ENCODE measurements at places on chromosomes 7 and 10. TPM values are rescaled to one million over a fixed set of nuclear protein-coding genes. Genes with fewer than 3 reads are reported as not detected.

DNA sequence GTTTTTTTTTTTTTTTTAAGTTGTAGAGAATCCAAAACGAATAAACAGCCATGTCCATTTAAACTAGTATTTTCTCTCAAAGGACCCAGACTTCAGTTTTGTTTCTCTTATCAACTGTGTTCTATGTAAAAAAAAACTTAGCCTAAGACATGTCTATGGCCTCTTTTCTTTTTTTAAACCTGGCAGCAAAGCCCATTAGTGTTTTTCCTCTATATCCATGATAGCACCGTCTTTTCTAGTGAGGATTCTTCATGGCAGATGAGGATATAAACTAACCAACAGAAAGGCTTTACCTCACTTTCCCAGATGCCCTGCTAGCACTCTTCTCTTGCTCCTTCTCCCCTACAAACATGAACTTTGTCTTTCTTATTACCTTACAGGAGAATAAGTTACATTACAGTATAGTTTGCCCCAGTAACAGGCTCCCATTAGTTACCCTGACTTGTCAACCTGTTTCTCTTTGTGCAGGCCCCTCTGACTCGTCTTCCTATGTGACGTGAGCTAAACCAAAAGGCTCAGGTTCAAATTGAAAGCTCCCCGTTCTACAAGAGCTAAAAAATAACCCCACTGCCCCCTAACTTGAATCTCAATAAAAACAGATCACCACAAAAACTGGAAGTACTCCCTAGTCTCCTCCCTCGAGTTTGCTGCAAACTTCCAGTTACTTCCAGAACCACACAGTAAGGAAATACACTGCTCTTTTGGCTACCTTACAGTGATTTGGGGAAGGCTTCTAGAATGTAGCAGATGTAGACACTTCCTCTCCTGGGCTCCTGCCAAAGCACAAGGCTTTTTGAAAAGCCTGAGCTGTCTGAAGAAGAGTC, 20.1 kb downstream of the P4HA1 start:
- DNase-seq: no peak
- H3K4me1 ChIP-seq: peaks cover 7% of the 10 kb centered on the region

DNA sequence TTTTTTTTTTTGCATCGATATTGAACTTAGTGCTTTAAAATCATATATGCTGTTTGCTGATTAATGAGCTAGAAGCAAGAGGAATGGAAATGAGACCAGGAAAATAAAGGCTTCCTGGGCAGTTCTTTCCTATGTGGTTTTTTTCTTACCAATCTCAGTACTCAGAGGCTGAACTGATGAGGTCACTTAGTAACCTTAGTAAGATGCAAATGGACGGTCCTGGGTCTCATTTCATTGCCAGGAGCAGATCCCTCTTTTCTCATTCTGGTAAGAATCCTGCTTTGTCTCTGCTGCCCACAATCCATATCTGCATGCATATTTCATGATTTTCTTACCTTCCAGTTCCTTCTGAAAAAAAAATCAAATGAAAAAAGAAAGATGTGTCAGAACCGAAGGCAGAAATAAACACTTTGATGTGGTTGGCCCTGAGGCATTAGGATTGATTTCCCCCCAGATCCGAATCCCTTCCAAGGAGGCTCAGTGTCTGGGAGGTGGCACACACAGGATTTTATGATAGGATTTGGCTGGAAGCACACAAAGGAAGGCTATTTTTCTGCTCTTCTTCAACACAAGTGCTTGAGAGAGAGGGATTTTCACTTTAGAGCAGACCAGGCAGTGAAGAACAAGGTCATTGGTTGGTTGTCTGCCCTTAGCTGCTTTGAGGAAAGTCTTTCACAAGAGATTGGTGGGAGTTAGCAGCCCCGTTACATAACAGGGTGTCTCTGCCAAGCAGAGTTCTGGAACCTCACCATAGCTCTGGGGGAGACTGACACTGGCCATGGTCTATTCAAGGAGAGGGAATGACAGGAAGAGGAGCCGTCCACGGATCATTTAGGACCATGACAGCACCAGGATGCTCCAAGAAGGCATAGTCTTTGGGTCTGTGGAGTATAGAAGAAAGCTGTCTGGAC, 150.0 kb downstream of the CAMK1D start:
- H3K27me3 ChIP-seq: no peaks in the 10 kb centered on the region
- H3K27ac ChIP-seq: no peak overlapping the region
- H3K4me1 ChIP-seq: peaks cover 34% of the 10 kb centered on the region
- H3K36me3 ChIP-seq: no peaks in the 10 kb centered on the region

- H3K4me3 ChIP-seq: no peak overlapping the region
- no peaks in the 10 kb centered on the region for H3K36me3 ChIP-seq
- no peak overlapping the region for H3K27ac ChIP-seq
- peaks cover 7% of the 10 kb centered on the region for H3K4me1 ChIP-seq
Measured at GRCh38 chr7:7699970-7700369, 18.4 kb downstream of the RPA3 start.

DNA sequence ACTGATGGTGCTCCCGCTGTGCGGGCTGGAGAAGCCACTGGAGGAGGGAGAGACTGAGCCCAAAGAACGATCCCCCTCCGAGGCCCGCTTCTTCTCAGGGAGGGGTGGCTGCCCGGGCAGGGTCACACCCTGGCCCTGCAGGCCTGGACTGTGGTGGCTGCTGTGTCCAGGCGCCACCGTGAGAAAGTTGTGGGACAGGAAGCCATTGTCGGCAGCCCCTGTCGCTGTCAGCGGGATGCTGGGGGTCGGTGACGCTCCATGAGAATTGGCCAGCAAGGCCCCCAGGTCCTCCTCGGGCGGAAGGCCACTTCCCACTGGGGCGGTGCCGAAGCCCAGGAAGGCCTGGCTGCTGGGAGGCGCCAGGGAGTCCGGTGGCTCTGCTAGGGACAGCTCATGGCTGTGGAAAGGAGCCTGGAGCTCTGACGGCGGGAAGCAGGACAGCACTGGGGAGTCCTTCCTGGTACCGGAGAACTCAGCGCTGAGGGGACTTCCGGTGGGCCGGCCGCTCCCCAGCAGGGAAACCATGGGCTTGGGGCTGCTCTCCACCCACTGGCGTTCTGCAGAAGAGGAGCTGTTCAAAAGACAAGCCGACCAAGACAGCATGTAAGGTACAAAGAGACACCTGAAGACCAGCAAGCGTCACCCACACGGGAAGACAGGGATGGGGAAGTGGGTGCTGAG, 278.8 kb downstream of the TNS3 start:
- DNase-seq: no peak
- H3K4me1 ChIP-seq: no peaks in the 10 kb centered on the region
- no peak overlapping the region for H3K27ac ChIP-seq
- H3K27me3 ChIP-seq: no peaks in the 10 kb centered on the region
- H3K36me3 ChIP-seq: peaks cover 74% of the 10 kb centered on the region

DNA sequence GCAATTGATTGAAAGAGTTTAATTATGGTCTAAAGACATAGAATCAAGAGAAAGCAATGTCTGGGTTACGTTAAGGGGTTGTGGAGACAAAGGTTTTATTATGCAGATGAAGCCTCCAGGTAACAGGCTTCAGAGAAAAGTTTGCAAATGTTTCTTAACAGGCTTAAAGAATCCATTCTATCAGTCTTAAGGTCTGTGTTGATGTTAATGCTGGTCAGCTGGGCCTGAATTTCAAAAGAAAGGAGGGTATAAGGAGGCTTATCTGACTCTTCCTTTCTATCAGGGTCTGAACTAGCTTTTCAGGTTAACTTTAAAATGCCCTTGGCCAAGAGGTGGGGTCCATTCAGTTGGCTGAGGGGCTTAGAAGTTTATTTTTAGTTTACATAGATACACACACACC, 1004.5 kb upstream of the C7orf33 start:
- DNase-seq: no peak
- H3K4me3 ChIP-seq: no peak overlapping the region
- no peak overlapping the region for H3K27ac ChIP-seq
- no peaks in the 10 kb centered on the region for H3K36me3 ChIP-seq
- H3K27me3 ChIP-seq: no peaks in the 10 kb centered on the region

DNA sequence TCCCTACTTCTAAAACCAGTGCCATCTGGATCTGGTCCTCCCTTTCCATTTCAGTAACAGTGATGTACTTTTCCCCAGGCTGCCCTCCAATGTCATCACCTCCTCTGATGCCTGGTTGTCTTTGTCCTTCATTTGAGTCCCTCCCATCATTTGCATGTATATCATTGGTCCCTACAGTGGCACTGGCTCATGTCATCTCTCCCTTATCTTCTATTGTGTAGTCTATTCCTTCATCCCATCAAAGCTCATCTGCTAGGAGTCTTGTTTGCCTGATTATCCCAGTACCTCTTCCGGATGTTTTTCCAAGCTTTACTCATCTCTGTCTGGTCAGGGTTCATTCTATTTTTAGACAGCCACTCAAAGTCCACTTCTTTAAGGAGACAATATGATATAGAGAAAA, 292.9 kb upstream of the BMPER start:
- no peak overlapping the region for H3K27ac ChIP-seq
- H3K4me1 ChIP-seq: no peaks in the 10 kb centered on the region
- no peak for DNase-seq
- H3K36me3 ChIP-seq: peaks cover 8% of the 10 kb centered on the region
- no peaks in the 10 kb centered on the region for H3K27me3 ChIP-seq
- no peak overlapping the region for H3K4me3 ChIP-seq

DNA sequence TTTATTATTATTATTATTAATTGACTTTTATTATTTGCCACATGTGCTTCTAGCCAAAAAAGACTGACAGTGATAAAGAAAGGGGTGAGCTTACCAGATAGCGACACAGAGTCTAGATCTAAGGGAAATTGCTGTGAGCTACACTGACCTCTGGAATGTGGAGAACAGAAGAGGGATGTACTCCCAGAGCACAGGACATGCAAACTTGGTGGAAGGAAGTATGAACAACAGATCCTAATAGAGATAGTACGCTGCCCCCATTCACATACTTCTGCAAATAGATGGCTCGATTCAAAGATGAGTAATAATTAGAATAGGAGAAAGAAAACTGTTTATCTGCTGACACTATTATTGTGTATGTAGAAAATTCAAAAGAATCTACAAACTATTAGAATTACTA, 109.3 kb upstream of the HPS1 start:
- H3K4me3 ChIP-seq: no peak overlapping the region
- no peaks in the 10 kb centered on the region for H3K4me1 ChIP-seq
- H3K36me3 ChIP-seq: no peaks in the 10 kb centered on the region
- H3K27ac ChIP-seq: no peak overlapping the region
- no peaks in the 10 kb centered on the region for H3K27me3 ChIP-seq

GRCh38 chr7:11831156-11831735, 752 bp downstream of the THSD7A start:
- peaks cover 4% of the 10 kb centered on the region for H3K4me1 ChIP-seq
- H3K36me3 ChIP-seq: no peaks in the 10 kb centered on the region
- peak overlapping the region; percentile 36 for H3K4me3 ChIP-seq
- H3K27me3 ChIP-seq: peaks cover 5% of the 10 kb centered on the region
- H3K27ac ChIP-seq: peak overlapping the region; percentile 77

DNA sequence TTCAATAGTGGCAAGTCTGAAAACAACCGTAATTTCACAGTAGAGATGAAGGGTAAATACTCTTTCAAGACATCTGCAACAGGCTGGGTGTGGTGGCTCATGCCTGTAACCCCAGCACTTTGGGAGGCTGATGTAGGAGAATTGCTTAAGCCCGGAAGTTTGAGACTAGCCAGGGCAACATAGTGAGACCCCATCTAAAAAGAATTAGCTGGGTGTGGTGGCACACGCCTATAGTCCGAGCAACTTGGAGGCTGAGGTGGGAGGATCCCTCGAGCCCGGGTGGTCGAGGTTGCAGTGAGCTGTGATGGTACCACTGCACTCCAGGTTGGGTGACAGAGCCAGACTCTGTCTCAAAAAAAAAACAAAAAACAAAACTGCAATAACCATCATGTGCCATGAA, 71.8 kb downstream of the PFKFB3 start:
- no peaks in the 10 kb centered on the region for H3K27me3 ChIP-seq
- no peak overlapping the region for H3K4me3 ChIP-seq
- H3K27ac ChIP-seq: peak overlapping the region; percentile 91
- peaks cover 64% of the 10 kb centered on the region for H3K4me1 ChIP-seq
- no peak for DNase-seq

DNA sequence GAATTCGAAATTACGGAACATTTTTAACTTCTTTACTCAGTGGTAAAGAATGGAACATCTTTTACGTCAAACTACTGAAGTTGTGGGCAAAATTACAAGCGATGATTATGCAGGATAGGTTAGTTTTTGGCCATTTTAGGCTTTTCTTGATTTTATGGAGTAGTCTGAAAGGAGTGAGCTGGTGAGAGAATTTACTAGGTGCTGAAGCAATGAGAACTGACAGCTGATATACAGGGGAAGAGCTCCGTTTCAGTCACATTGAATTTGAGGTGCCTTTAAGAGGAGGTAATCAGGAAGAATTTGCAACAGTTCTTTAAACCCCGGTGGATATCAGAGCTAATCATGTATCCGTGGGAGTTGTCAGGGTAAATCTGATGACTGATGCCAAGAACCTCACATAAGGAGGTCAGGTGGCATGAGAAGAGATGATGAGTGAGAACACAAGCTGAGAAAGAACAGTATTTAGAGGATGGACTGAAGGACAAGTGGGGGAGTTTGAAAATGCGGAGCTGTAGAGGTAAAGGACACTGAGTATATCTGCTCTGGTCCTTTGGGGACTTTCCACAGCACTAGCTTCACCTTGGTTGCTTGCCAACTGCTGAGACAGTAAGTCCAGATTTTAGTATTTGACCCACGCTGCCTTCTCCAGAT, 104.3 kb downstream of the AHR start:
- DNase-seq: no peak
- H3K4me1 ChIP-seq: peaks cover 34% of the 10 kb centered on the region
- peak overlapping the region; percentile 46 for H3K27ac ChIP-seq
- H3K4me3 ChIP-seq: no peak overlapping the region

- no peaks in the 10 kb centered on the region for H3K36me3 ChIP-seq
- DNase-seq: no peak
- no peak overlapping the region for H3K27ac ChIP-seq
- H3K27me3 ChIP-seq: no peaks in the 10 kb centered on the region
- H3K4me3 ChIP-seq: no peak overlapping the region
Measured at GRCh38 chr10:114779803-114780576, 41.6 kb upstream of the FHIP2A start.

DNA sequence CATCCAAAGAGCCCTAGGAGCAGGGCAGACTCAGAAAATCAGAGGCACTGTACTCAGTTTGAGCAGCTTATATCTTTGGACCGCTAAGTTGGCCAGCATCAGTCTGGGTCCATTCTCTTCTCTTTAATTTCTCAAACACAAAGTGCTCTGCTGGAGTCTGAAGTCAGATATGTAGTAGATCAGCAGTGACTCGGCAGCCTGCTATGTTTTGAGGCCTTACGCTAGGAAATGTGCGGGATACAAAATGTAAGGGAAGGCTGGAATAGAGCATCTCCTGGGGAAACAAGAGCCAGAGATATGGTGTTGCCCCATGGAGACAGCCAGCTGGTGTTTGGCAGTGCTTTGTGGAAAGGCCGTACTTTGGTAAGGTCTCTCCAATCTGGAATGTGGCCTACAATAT, 60.6 kb upstream of the VKORC1L1 start:
- no peaks in the 10 kb centered on the region for H3K4me1 ChIP-seq
- DNase-seq: no peak
- H3K27me3 ChIP-seq: no peaks in the 10 kb centered on the region
- no peak overlapping the region for H3K27ac ChIP-seq
- no peak overlapping the region for H3K4me3 ChIP-seq

Gene PKD2L1
- 3.8 TPM for total RNA-seq

Gene NEUROG3
- total RNA-seq: not detected

Gene SH3PXD2A
- 47.0 TPM for total RNA-seq

Gene OR6B1
- not detected for total RNA-seq

Gene ADRA2A
- 13.3 TPM for total RNA-seq

Gene ZP3
- total RNA-seq: 4.2 TPM

Measured in spleen (tissue), 13 donors.